ENCODE measurements at places on chromosomes 4 and X. TPM values are rescaled to one million over a fixed set of nuclear protein-coding genes. Genes with fewer than 3 reads are reported as not detected.

VGLL1 gene
- not detected for total RNA-seq

MAGEA2 gene
- 9.2 TPM for total RNA-seq

LRP2BP gene
- 0.33 TPM for total RNA-seq

F8 gene
- total RNA-seq, result 1.6 TPM

STS gene
- total RNA-seq, result 0.87 TPM
